ENCODE measurements at places on chromosomes 5 and 9. TPM values are rescaled to one million over a fixed set of nuclear protein-coding genes. Genes with fewer than 3 reads are reported as not detected.

EIF4E1B gene
- not detected for total RNA-seq

RXRA gene
- 41.0 TPM for total RNA-seq

DNA sequence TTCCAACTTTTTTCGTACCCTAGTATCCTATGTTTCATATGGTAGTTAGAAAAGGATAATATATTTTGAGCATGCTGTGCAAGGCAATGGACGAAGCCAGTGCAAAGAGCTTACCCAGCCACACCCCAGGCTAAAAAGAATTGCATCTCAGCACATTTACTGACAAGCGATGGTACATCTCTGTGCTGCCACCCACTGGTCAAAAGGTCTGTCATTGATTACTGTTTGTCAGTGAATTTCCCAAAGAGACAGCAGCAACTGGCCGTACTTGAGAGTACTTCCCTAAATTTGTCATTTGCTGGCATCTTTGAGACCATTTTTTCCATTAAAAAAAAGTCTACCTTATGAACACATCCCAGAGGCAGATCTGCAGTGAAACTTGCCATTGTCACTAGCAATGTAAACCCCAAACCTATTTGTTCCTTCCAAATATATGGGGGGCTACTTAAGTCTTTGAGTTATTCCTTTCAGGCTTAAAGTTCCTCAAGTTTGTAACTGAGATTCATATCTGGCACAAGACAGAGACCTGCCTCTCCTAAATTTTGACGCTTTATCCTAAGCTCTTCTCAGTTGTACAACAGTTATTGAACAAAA lies 184.3 kb downstream of the CTNND2 start:
- DNase-seq, result peak; percentile 39

DNA sequence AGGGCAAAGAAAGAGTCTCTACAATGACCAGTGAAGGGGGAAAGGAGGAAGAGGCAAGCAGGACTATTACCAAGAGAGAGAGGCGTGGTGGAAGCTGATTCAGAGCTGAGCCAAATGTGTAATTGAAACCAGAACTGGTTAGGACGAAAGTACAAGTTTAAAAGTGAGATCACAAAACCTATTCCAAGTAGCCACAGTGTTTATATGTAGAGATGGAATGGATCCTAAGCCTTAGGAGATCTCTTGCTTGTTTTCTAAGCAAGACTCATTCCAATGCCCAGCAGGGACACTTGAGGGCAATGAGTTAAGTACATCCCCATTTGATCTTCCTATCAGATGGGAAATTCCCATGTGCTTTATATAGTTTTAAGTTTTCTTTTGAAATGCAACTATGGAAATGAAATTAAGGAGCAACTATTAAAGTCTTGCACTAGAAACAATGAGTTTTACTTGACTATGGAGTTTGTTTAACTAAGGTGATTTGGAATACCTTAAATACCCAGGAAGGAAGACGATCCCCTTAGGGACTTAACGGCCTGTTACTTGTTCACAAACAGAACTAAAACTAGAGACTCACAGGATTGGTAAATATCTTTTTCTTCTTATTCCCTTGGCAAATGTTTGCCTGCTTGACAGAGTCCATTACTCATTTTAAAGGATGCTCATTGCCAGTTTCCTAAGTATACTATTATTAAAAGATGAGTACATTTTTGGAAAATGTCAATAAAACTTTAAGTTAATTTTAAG lies 51.1 kb upstream of the SNX2 start:
- DNase-seq, result no peak

GRCh38 chr5:109743041-109743531 lies 53.4 kb downstream of the MAN2A1 start:
- DNase-seq, result no peak

GRCh38 chr9:129553277-129553676 lies 67.6 kb downstream of the C9orf50 start:
- no peak for DNase-seq

PRSS3 gene
- not detected for total RNA-seq

GRCh38 chr9:109588415-109588814 lies 90.3 kb upstream of the PTPN3 start:
- DNase-seq, result no peak

C9orf153 gene
- total RNA-seq, result 0.36 TPM

BTNL9 gene
- 30.4 TPM for total RNA-seq

DNA sequence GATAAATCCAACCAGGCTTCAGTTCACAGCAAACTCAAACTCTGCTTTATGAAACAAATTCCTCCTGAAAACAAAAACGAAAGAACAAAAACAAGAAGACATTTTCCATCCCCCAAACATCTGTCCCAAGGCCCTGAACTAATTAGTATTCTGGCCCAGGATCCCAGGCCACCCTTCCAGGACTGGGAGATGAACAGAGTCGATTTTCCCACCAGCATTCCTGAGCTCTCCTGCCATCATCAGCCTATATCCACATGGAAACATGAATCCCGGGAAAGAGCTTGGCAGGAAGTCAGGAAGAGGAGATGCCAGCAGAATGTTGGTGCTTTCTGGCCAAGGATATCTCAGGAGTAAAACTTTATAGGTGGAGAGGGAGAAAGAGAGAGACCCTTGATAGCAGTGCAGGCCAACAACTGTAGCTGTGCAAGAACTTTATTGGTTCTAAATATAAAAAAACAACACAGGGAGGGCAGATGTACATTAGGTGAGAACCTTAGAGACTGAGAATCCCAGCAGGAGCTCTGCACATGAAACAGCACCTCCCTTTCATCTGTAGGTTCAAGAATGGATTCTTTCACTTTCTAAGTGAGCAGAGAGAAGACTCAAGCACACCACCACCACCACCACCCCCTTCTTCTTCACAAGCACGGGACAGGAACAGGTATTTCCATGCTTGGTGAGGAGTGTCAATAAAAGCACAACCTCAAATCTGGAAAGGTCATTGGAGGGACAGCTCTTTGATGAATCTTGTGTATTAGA lies 190.7 kb upstream of the TAS2R1 start:
- DNase-seq, result no peak

GRCh38 chr5:172115541-172115982 lies 72.5 kb downstream of the STK10 start:
- DNase-seq, result no peak

DNA sequence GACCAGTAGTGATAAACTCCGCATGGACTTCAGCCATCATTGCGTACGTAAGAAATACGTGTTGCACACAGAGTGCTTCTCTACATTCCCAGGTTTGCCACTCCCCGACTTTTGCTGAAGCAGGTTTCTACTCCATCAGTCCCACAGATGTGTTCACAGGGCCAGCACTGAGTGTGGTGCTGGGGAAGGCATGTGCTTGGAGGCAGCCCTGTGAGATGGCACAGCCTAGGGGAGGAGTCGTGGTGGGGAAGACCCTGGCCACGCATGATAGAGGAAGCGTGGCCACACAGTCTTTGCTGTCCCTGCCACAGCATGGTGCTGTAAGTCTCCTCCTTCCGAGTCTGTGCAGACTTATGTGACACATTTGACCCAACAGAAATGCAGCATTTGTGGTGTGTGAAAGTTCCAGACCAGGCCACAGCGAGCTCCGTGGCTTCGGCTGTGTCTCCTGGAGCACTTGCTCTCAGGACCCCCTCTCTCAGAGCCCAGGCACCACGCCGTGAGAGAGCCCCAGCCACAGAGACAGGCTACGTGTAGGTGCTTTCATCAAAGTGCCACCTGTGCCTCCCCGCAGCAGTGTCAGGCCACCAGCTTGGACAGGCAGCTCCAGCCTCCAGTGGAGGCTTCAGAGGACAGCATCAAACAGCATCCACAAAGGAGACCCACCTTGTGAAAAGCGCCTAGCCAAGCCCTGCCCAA lies 197.8 kb downstream of the AUH start:
- no peak for DNase-seq

TRIM14 gene
- total RNA-seq, result 6.6 TPM

- DNase-seq, result no peak
These were observed 77.6 kb upstream of the SAP30L start for GRCh38 chr5:154368041-154368800.

GRCh38 chr5:134275822-134276221 lies 49.9 kb upstream of the PPP2CA start:
- DNase-seq, result no peak

LVRN gene
- 0.13 TPM for total RNA-seq

DNA sequence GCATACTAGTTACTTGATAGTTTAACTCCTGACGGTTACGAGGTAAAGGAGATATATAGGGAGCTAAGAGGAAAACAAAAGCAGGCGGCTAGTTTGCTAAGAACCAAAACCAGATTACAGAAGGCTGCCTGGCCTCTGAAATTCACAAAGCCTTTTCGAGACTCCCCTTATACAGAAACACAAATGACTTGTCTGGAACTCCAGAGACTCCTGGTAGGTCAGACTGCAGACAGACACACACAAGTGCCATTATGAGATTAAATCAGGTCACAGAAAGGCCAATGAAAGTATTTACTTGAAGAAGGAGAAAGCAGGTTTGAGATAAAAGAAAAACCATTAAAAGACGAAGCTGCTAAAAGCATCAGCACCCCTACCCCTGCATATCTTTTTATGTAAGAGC lies 142.5 kb upstream of the LRRTM2 start:
- DNase-seq, result no peak

FOXD4 gene
- not detected for total RNA-seq

MYMK gene
- total RNA-seq, result not detected

DNA sequence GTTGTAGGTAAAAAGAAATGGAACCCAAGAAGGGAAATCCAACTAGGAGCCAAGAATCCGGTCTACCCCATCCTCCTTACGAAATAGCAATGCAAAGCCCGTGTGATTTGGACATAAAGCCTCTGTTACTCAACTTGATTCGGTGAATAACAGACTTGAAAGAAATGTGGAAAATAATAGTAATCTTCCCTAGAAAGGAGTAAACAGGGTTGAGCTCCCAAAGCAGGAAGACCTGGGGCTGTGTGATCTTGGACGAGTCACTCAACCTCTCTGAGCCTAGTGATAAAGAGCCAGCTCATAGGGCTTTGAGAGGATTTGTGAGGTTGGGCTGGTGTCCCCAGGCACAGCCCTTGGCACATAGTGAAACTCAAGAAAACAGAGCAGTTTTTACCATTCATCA lies 42.7 kb upstream of the IL17B start:
- no peak for DNase-seq

GRCh38 chr9:127014216-127014909 lies 99.8 kb downstream of the RALGPS1 start:
- no peak for DNase-seq

DNA sequence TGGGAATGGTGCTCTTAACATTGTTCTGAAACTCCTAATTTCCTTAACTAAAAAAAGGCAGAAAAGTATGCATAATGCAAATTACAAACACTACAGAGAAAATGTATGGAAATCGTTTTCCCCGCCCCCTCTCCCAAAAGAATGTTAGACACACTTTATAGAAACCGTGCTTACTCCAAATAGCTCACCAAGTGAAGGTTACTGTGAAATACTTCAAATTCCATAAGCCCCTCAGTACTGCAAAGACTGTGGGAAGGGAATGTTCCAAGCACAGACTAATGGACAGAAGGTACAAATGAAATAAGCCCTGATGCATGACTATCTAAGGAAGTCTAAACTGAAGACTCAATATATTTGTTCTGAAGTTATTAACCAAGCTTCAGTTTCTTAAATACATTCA lies 12.5 kb downstream of the MAPKAP1 start:
- no peak for DNase-seq

MSMP gene
- 0.60 TPM for total RNA-seq

- DNase-seq, result no peak
These were observed 37.7 kb downstream of the SMIM23 start for GRCh38 chr5:171823269-171823668.

N4BP3 gene
- 1.5 TPM for total RNA-seq
